PC-3 (cell line): ENCODE measurements at places on chromosomes 5 and 9. TPM values are rescaled to one million over a fixed set of nuclear protein-coding genes. Genes with fewer than 3 reads are reported as not detected.

The CLIC3 gene
- 1.4 and 4.3 TPM in 2 replicates for total RNA-seq

GRCh38 chr9:29556317-29556716, 1983.0 kb upstream of the C9orf72 start:
- peak; percentile 91 for DNase-seq

DNA sequence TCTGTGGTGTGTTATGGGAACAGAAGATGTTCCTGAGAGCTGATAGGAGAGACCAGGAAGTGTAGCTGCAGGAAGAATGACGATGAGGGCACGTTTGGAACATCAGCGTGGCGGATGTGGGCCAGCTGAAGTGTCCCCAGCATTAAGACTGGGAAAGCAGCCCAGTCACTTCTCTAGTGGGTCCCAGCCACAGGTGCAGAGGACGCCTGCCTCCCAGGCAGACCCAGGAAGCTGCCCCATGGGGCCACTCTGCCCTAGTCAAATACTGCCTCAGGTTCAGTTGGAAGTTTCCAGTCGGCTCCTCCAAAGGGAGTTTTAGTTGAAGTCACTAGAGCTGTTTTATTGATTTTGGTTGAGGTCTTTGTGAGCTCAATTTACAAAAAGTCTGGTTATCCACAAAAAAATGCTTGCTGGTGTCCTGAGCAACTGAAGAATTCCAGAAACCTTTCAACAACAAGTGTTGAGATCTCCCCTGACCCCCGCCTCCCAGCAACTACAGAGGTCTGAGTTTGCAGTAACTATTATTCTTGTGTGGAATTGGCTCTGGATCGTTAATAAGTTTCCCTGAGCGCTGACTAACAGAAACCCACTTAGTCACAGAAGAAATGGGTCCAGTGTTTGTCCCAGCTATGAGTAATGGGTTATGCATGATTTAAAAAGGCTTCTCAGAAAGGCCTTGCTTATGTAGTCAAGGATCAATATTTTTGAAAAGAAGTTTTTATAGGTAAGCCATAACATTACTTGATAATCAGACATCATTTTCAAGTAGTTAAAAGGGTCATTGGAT, 294.1 kb downstream of the FANCC start:
- peak; percentile 87 for DNase-seq

The UBAP1 gene
- total RNA-seq = 15.2 and 16.5 TPM in 2 replicates

The SPOCK1 gene
- total RNA-seq = 8.2 and 9.8 TPM in 2 replicates

GRCh38 chr5:63089147-63089546, 510.5 kb downstream of the LRRC70 start:
- no peak for DNase-seq

- DNase-seq = no peak
Observed at GRCh38 chr5:68521776-68522175, 306.2 kb downstream of the PIK3R1 start.

The TRPM3 gene
- not detected in 2 replicates for total RNA-seq

DNA sequence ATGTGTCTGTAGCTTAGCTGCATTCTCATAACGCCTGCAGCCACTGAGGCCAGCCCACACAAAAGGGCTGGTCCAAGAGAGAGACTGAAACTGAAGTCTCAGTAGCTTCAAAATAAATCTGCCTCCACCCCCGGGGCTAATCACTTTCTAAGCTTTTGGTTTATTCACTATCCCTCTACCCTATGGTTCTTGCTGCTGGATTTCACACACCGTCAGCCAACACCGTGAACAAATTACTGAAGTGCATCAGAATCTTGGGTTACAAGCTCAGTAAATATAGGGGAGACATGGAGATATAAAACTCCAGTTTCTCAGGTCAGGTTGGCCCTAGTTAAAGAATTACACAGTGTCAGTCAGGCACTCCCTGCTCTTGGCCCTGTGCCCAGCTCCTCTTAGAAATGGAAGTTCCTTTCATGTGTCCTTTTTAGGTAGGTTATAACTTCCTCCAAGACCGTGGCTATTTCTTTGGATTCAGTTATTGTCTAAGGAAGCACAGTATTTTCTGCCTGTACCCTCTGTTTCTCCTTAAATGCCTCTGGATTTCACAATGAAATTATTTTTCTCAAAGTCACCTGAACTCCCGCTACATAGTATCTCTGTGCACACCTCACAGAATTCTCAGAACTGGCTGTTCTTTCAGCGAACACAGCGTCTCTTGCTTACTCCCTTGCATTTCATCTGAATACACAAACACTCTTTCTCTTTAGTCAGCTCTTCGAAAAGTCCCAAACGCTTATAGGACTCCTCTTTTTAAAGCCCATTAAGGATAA, 112.5 kb downstream of the FAM174A start:
- peak; percentile 57 for DNase-seq

- DNase-seq = no peak
Observed at GRCh38 chr9:19498015-19498414, 89.2 kb downstream of the ACER2 start.

- no peak for DNase-seq
Observed at GRCh38 chr5:17167171-17167891, 50.1 kb upstream of the BASP1 start.

The DDX4 gene
- not detected in 2 replicates for total RNA-seq

The CDH9 gene
- total RNA-seq = not detected in 2 replicates
